ENCODE measurements at places on chromosomes 12 and 14.

- no peak for DNase-seq
Measured at GRCh38 chr14:73988065-73988464, 31.0 kb downstream of the ENTPD5 start.

- DNase-seq: no peak
Measured at GRCh38 chr14:91254461-91254860, 10.0 kb upstream of the GPR68 start.

DNA sequence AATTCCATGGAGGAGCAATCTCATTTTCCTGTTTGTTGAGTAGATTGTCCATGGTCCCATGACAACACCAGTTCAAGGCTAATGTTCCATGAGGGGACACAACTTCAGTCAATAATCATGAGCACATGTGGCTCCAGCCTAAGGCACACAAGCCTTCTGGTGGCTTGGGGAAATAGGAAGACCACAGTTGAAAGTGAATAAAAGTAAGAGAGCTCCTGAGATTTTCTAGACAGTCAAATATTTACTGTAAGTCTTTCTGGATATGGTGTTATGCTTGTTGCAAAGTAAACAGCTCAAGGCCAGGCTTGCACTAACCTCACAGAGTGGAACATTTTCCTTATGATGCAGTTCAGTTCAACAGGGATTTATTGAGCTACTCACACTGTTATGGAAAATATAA lies 206.9 kb upstream of the SLC38A2 start:
- DNase-seq: no peak

DNA sequence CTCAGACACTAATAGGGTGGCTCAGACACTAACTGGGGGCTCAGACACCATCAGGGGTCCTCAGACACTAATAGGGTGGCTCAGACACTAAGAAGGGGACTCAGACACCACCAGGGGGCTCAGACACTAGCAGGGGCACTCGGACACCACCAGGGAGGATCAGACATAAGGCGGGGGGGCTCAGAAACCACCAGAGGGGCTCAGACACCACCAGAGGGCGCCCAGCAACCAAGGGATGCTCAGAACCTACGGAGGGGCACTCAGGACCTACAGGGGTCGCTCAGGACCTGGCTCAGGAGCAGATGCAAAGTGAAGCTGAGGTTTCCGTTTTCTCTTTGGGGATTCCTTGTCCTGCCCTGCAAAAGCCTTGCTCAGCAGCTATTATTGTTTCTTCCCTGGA lies 448.5 kb downstream of the TMEM121 start:
- no peak for DNase-seq

- peak; percentile 91 for DNase-seq
Measured at GRCh38 chr14:105398044-105398725, at the start of gene TEX22. TEX22 (plus strand) TSS chr14:105398538; CDS start chr14:105399341, 803 bp downstream.

DNA sequence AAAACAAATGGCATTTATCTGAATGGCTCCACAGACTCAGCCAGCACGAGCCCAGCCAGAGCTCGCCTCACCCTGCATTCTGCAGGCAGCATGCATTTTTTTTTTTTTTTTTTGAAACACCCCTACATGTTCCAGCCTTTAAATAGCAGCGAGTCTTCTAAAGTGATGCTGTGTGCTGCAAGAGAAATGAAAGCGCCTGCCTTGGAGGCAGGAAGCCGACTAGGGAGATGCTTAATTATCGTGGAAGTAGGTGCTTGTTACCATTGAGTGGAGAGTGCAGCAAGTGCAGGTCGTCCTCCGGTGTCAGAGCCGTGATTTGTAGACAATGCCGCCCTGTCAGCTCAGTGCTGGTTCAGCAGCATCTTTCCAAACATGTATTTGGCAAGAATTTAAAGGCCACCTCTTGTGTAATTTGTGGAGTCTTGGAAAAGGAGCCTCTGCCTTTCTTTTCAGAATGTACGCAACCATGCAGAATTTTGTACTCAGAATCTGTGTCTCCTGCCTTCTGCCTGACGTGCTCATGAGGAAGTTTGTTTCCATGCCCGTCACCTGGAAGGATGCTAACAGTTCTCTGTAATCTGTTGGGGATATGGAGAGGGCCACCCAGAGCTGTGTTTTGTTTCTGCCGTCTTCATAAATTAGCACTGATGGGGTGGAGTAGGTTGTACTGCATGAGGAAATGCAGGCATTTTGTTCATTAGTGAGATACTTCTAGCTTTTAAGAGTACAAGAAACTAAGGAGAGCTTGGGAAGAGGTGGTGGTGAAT lies 345.9 kb upstream of the RGS6 start:
- peak; percentile 66 for DNase-seq
